Renal cortex interstitium (tissue), 15 donors: ENCODE measurements at places on chromosomes 4 and X. TPM values are rescaled to one million over a fixed set of nuclear protein-coding genes. Genes with fewer than 3 reads are reported as not detected.

Gene CASK
- 47.4 TPM for polyA plus RNA-seq

Gene DAPP1
- polyA plus RNA-seq: 0.83 TPM

Gene FMR1NB
- 0.20 TPM for polyA plus RNA-seq

Gene C4orf50
- not detected for polyA plus RNA-seq

Gene RBBP7
- polyA plus RNA-seq: 232 TPM

Gene PRDM8
- 1.7 TPM for polyA plus RNA-seq

Gene MORC4
- 21.1 TPM for polyA plus RNA-seq

Gene HTATSF1
- 117 TPM for polyA plus RNA-seq

Gene NUP62CL
- polyA plus RNA-seq: 10.8 TPM

Gene CLGN
- polyA plus RNA-seq: 3.5 TPM

DNA sequence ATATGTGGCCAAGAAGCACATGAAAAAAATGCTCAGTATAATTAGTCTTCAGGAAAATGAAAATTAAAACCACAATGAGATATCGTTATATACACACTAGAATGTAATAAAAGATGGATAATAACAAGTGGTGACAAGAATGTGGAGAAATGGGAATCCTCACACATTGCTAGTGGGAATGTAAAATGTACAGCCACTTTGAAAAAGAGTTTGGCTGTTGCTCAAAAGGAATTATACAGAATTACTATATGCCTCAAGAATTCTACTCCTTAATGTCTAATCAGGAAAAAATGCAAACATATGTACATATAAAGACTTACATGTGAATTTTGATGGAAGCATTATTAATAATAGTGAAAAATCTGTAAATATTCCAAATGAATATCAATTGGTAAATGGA, 102.2 kb downstream of the SPCS3 start:
- DNase-seq: no peak

DNA sequence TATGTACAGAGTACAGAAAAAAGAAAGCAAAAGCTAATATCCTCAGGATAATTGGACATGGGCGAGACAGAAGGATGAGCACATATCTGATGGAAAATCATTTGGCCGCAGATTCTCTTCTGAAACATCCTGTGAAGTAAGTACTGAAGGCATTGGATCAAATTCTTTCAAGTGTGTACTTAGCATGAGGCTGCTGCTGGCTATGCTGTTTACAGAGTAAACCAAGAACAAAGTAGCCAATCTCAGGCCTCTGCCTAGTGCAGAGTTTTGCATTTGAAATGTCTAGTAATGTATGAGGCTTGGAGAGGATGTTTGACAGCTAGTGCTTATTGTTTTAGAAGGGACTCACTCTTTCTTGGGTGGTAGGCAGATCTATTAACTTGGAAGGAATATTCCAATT, 128.5 kb downstream of the MAGEC2 start:
- no peak for DNase-seq

- no peak for DNase-seq
Observed at GRCh38 chr4:3031357-3032082, 42.8 kb downstream of the HTT-AS start.

GRCh38 chr4:68576272-68577125, at the start of gene UGT2B17:
Gene UGT2B17, minus strand, starts transcription at chr4:68576322. Its CDS starts 7,838 bp downstream, at chr4:68568484.
- no peak for DNase-seq

- no peak for DNase-seq
Observed at GRCh38 chr4:74379912-74380311, 15.0 kb downstream of the EREG start.

DNA sequence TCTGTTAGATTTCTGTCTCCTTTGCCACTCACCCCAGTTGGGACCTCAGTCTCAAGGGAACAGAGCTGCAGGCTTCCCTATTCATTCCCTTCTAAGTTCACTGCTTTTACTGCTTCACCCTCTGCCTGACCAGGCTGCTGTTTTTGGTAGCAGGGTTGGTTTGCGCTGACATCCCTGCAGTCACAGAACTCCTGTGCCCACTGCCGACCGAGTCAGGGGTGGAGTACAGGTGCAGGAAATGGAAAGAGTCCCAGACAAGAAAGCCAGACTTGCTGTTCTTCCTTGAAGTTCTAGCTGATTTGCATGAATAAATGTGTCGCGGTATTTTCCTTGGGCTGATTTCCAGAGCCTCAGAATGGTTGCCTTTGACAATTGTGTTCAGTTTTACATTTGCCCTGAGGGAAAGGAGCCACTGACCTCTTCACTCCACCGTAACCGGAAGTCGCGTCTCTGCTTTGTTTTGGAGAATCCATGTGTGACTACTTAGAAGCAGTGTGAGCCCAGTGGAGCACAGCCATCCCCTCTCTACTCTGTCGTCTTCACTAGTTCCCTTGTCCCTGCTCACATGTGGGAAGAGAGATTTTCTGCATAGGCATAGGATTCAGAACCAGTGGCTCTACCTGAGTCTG, 84.8 kb downstream of the TNIP2 start:
- no peak for DNase-seq

DNA sequence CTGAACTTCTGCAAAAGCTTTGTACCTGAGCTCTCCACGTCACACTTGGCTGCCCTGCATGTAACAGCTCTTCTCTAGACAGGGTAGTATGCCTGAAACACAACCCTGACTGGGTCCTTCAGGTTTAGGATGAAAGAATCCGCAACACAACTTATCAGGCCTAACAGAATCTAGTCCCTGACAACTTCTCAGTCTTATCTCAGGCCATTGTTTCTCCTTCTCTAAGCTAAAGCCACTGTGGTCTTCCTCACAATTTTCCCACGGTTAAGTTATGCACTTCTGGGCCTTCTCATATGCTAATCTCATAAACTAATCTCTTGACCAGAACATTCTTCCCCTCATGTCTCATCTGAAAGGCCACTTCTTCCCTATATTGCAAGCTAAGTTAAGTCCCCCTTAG, 10.8 kb upstream of the TMPRSS11B start:
- DNase-seq: no peak

DNA sequence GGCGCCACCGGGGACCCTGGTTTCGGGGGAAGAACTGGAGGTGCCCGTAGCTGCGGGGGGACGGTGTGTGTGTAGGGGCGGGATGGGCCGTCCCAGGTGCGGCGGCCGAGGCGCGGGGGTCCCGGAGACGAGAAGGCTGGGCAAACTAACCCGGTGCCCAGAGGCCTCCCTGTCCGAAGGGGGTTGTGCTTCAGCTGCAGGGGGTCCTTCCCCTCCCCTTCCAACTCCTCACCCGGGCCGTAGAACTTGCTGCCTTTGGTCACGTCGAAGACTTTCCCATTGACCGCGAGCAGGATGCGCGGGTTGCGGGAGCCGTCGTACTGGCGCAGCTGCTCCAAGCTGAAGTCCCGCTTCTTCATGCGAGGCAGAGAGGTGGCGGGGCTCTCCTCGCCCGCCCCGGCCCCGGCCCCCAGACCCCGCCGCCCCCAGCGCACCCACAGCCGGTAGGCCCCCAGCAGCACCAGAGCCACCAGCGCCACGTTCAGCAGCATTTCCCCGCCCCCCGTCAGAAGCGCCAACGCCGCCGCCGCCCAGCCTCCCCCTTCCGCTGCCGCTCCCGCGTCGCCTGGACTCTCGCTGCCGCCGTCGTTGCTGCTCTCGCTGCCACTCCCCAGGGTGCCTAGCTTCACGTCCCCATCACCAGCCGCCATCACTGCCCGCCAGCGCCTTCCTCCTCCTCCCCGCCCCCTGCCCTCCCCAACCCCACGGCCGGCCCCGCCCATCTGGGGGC, at the start of gene PGRMC2:
Gene PGRMC2 (minus strand): TSS at position 673 of the 730 bp plus-strand sequence. CDS start 23 bp downstream, at position 650.
- peak; percentile 26 for DNase-seq

DNA sequence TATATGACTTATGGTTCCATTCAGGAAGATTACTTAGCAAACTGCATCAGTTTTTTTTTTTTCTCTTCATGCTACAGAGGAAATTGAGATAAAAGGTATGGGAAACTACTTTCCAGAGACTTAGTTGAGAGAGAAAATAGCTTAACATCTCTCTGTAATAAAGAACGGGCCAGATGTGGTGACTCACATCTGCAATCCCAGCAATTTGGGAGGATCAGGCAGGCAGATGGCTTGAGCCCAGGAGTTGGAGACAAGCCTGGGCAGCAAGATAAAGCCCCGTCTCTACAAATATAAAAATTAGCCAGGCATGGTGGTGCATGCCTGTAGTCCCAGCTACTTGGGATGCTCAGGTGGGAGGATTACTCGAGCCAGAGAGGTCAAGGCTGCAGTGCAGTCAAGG, 271.2 kb upstream of the TENM3 start:
- no peak for DNase-seq

DNA sequence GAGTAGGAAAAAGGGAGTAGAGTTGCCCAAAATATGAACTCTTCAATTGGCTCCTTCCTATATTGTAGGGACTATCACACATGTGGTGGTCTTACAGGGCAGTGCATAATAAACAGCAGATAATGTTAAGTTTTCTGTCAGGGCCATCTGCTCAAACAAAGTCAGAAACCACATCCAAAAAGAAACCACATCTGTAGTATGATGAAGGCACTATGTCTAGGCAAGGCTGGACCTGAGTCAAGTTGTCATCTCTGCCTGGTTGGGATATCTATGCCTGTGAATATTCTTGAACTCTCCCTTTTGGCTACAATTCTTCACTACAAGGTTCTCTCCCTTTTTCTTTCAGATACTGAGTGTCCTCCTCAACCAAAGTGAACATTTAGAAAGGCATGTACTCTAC, 109.4 kb upstream of the C1GALT1C1 start:
- DNase-seq: no peak

GRCh38 chrX:153438532-153438931, 7.3 kb downstream of the TREX2 start:
- DNase-seq: no peak

GRCh38 chrX:73581002-73581628, 18.1 kb downstream of the CHIC1 start:
- no peak for DNase-seq

DNA sequence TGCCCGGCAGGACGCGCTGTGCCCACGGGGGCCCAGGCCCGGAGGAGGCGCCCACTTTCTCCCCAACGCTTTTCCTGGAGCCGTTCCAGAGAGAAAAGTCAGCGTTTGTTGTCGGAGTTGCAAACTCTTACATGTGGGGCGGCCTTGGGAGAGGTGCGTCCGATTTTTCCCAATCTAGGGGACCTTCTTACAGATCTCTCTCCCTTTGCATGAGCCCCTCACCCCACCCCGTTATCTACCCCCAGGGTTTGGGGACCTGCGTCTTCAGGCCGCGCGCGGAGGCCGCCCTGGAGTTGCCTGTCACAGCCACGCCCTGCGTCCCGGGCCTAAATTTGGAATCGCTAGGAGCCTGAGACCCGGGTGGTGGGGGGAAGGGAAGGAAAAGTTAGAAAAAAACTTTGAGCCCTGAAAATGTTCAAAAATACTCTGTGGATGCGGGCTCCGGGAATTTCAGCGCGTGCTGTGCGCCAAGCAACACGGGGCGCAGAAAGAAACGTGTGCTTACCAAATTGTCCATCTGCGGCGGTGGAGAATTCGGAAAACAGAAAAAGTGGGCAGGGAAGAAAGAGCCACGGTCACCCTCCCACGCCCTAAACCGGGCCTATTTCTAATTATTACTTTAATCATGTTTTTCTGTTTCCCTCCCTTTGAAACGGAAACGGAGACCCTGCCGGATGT, 587 bp downstream of the CD99 start:
- DNase-seq: peak; percentile 25
